Right lung (tissue), 10 donors: ENCODE measurements at places on chromosomes 13 and 19. TPM values are rescaled to one million over a fixed set of nuclear protein-coding genes. Genes with fewer than 3 reads are reported as not detected.

- DNase-seq = no peak
Observed at GRCh38 chr19:13086341-13086740, 16.3 kb downstream of the LYL1 start.

Gene SKA3
- polyA plus RNA-seq = 13.2 TPM

GRCh38 chr13:80235967-80236302, 105.0 kb downstream of the SPRY2 start:
- peak; percentile 19 for DNase-seq

GRCh38 chr19:42280815-42281145, 11.7 kb downstream of the CIC start:
- DNase-seq = no peak

DNA sequence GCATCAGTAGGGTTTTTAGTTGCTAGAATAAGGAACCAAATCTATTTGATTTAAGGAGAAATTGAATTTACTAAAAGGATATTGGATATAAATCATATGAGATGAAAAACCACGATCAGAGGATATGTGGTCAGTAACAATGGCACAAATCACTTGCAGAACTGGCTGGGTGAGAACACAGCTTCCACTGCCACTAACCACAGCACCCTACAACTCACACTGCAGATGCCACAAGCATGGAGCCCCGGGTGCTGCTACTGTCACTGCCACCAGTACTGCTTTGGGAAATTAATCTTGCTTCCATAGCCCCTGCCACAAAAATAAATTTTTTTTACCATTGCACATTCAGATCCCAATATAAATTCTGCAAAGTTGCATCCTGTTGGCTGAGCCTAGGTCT, 40.6 kb upstream of the KLF12 start:
- no peak for DNase-seq

Gene TSKS
- polyA plus RNA-seq = 0.16 TPM

- DNase-seq = peak; percentile 28
Observed at GRCh38 chr19:3285647-3286176, 61.3 kb downstream of the CELF5 start.
